ENCODE measurements at places on chromosomes 16 and 17.

DNA sequence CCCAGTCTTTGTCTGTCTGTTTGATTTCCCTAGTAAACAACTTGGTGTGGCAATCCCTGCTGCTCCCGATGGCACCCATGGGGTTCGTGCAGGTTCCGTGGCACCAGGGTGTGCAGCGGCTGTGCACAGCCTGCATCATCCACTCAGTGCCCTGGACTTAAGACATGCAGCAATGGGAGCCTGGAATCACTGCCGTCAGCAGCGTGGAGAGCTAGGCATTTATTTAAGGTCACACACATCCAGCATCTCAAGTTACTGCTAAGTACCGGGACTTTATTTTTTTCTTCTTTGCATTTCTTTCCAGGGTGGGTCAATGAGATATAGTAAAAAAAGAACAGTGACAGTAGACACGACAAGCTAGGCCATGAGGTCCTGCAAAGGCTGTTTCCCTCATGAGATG, 2.8 kb downstream of the DHRS7C start:
- no peak for DNase-seq

- DNase-seq, result no peak
Measured at GRCh38 chr16:66325717-66326376, 40.6 kb upstream of the CDH5 start.

DNA sequence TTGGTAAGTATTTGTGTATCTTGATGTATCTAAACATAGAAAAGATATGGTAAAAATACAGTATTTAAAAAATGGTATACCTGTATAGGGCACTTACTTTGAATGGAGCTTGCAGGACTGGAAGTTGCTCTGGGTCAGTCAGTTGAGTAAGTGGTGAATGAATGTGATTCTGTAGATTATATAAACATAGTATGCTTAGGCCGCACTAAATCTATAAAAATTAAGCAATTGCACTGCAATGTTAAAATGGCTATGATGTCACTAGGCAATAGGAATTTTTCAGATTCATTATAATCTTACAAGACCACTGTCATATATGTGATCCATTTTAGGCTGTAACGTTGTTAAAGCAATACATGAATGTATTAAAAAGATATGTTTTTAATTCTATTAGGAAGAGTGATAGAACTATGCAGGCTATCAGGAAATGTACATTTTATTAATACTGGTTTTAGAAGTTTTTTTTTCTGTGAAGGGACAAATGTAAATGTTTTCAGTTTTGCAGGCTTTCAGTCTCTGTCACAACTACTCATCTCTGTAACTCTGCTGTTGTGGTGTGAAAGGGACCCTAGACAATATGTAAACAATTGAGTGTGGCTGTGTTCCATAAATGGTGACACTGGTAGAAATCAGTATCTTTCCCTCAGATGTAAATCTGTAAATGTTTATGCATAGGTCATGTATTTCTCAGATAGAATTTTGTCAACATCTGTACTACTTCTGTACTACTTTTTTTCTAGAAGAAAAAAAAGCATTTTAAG, 10.5 kb downstream of the CBFB start:
- no peak for DNase-seq

- DNase-seq, result no peak
Measured at GRCh38 chr16:84068783-84069462, 26.3 kb upstream of the SLC38A8 start.

- no peak for DNase-seq
Measured at GRCh38 chr16:11194913-11195312, 61.1 kb downstream of the SOCS1 start.

DNA sequence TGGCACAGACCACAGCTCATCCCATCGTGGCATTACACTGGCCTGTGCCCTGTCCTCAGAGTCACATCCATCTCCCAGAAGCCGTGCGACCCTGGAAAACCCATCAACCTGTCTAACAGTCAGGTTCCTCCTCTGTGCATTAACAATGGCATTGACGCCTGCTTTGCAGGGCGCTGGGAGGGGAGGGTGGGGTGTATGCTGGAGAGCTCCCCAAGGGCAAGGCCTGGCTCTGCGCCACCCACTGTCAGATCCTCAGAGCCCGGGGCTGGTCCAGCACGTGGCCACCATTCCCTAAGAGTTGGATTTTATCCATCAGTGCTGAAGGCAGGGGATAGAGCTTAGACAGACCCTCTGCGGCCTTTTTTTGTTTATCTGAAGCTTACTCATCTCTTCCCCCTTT, 28.7 kb downstream of the NOS2 start:
- no peak for DNase-seq

DNA sequence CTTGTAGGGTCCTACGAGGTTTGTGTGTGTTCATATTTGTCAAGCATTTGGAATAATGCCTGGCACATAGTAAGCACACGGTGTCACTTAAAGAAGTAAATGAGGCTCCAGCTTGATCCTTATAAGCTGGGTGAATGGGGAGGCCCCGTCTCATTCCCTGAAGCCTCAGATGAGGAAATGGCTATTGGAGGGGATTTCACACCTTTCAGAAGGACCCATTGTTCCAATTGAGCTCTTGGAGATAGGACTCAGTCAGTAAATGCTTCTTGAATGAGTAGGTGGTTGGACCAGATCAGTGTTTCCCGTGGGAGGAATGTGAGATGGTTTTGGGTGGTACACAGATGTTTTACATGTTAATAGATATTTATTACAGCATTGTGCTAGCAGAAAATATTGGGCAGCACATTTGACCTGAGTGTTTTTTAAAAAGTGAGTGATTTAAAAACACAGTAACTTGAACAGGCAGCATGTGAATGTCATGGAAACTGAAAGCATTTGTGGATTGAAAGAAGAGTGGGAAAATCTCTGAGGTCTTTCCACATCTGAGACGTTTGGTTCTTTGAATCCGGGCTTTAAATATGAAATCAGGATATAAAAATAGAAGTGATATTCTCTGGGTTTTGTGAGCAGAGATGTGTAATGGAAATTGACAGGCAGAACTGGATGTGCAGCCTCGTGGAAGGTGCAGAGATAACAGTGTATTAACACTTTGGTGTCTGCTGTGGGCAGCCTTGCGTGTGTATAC, 36.4 kb upstream of the ARHGAP17 start:
- no peak for DNase-seq

DNA sequence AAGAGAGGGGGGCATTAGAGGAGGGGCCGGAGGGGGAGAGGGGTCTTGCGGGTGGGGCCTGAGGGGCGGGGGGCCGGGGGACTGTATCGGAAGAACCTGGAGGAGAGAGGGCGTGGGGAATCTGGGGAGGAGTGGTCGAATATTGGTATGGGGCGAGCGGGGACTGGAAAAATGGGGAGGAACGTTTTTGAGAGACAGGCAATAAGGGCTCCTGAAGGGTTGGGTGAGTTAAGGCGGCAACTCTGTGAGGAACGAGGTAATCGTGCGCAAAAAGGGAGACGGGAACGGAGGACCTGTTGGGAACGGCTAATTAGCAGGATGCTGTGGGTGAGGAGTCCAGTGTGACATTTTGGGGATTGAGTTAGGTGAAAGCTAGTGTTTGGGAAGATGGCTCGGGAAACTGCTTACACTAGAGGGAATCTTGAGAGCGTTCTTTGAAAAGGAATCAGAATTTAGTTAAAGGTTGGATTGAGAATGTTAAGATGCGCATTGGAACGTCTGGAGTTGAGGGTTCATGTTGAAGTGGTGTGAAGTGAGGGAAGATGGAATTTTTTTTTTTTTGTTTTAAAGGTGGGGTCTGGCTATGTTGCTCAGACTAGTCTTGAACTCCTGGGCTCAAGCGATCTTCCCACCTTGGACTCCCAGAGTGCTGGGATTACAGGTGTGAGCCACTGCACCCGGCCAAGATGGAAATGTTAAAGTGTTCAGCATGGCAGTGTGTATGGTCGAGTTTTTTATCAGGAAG, 662 bp downstream of the WIPF2 start:
- no peak for DNase-seq

DNA sequence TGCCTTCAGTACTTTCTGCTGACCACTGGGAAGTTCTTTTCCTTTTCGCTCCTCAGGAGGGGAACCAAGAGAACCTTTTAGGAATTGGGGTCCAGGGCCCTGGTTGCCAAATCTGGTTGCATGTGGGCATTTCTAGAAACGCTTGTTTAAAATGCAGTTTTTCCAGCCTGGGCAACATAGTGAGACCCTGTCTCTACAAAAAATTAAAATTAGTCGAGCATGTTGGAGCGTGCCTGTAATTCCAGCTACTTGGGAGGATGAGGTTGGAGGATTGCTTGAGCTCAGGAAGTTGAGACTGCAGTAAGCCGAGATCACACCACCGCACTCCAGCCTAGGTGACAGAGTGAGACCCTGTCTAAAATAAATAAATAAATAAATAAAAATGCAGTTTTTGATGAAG, 1.2 kb downstream of the PNPO start:
- DNase-seq, result no peak

DNA sequence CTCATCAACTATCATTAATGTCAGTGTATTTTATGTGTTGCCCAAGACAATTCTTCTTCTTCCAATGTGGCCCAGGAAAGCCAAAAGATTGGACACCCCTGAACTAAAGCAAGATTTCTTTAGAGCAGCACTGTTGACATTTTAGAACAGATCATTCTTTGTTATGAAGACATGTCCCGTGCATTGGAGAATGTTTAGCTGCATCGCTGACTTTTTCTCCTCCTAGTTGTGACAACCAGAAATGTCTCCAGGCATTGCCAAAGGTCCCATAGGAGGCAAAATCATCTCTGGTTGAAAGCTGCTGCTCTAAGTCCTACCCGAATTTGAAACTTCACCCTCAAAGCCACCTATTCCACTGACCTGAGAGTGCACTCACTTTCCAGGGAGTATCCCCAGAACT, 62.7 kb upstream of the IRX6 start:
- no peak for DNase-seq

DNA sequence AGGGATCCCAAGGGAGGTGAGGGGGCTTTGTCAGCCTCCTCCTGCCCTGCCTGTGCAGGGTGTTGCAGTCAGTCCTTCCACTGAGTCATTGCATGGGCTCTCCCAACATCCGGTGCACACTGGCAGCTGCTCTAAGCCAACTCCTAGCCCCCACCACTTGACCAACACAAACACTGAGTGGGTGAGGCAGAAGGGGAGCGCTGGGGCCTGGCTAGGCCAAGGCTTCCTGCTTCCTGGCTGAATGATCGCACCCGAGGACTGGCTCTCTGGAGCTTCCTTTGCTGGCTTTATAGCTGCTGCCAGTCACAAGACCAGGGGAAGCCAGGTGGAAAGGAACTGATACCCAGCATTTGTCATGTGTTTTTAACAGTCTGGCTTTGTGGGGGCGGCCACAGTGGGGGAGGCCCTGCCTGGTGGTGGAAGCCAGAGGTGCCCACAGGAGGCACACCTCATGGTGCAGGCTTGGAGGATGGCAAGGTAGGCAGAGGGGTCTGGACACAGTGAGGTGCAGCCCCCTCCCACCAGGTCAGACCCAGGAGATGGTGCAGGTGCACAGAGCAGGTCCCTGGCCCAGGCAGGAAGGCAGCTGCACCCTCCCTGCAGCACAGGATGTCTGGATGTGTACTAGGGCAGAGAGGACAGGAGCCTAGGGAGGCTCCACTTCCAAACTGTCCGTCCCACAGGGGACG, 6.8 kb downstream of the MPG start:
- DNase-seq, result no peak

GRCh38 chr16:3058139-3059030, 7.1 kb upstream of the IL32 start:
- peak; percentile 51 for DNase-seq

DNA sequence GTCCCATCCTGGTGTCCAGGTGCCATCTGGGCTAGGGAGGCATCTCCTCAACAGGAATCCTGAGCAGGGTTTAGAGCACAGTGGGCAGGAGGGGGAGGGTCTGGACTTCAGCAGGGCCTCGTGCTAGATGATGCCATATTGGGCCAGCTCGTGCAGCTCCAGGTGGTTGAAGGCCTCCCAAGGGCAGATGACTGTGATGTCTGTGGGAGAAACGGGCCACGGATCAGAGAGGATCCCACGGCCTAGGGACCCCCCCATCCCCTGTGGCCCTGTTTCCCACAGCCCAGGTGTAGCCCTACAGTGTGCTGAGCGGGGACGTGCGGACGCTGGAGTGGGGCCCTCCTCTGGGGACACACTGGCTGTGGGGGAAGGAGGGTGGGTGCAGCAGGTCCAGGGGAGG, 5.4 kb downstream of the PDE6G start:
- no peak for DNase-seq

DNA sequence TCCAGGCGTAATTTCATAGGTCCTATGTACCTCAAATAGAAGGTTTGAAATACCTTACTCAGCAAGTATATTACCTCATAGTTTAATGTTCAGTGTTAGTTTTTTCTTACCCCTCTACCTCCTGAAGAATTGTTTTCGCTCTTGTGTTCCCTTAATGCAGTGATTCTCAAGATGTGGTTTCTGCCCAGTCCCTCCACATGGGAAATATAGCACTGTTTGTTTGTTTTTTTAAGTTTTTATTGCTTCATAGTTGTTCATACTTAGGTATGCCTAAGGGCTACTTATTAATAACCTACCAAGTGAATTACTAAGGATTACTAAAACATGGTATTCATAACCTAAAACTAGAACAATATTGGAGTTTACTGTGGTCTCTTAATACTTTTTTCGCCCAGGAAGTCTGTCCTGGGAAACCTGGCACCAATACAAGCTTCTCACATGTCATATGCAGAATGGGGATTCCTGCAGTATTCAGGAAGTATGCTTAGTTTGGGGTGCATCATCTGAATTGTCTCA, 5.0 kb downstream of the RSPRY1 start:
- DNase-seq, result no peak

DNA sequence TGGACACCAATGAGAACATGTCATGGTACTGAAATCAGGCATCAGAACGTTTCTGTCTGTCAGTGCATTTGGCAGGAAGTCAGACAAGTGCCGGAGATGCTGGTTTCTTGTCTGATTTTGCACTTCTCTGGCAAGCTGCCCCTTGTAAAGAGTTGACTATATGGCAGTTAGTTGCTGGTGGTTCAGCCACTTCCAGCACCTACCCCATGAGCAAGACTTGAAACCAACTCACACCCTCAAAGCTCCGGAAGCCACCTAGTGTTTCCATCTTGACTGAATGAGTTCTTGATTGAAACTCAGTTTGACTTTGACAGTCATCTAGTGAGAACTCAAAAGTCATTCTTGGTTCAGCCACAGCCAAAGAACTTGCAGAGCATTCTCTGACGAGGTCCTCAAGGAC, 225.1 kb downstream of the SPECC1 start:
- DNase-seq, result peak; percentile 19

DNA sequence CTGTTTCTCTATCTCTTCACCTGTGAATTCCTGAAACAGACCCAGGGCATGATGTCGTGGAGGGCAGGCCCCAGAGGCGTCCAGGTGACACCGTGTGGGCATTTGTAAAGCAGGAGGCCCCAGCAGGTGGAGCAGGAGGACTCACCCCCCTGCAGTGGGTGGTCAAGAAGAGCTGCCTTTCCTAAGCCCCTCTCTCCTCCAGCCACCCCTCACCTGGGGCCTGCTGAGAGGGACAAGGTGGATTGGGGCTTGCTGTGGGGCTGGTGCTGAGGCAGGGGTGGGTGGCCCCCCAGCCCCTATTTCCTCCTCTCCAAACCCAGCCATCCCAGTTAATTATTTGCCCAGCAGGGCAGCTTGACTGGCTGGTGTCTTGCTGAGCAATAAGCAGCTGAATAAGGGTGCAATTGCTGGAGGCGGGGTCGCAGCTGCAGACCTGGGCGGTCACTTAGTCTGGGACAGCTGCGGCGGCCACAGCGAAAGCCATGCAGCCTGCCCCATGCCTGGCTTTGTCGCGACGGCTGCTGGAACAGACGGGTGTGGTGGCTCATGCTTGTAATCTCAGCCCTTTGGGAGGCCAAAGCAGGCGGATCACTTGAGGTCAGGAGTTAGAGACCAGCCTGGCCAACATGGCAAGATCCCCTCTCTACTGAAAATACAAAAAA, 56.4 kb downstream of the JPH3 start:
- no peak for DNase-seq

- no peak for DNase-seq
Measured at GRCh38 chr17:74592087-74592990, at the start of gene CD300LD. Gene CD300LD (minus strand): TSS chr17:74592283. CDS start chr17:74592202, 81 bp downstream.

- DNase-seq, result no peak
Measured at GRCh38 chr17:27218719-27219488, 75.0 kb upstream of the WSB1 start.
